Breast epithelium (tissue), 4 donors: ENCODE measurements at places on chromosomes 16 and 17. TPM values are rescaled to one million over a fixed set of nuclear protein-coding genes. Genes with fewer than 3 reads are reported as not detected.

Gene HSF5
- total RNA-seq: under 0.01 TPM

Gene CFAP97D1
- total RNA-seq: not detected

Gene XYLT1
- total RNA-seq: 11.9 TPM

Gene RASD1
- total RNA-seq: 64.0 TPM

Gene NUTF2
- total RNA-seq: 168 TPM

Gene CACNG3
- not detected for total RNA-seq

Gene C16orf46
- total RNA-seq: 3.4 TPM

Gene FZD2
- total RNA-seq: 3.0 TPM

Gene USB1
- total RNA-seq: 37.0 TPM

Gene TSPAN10
- total RNA-seq: 3.5 TPM

Gene NPW
- total RNA-seq: not detected

Gene GCGR
- not detected for total RNA-seq

- DNase-seq: no peak
These were observed 7.4 kb upstream of the IL17C start for GRCh38 chr16:88630941-88631340.

DNA sequence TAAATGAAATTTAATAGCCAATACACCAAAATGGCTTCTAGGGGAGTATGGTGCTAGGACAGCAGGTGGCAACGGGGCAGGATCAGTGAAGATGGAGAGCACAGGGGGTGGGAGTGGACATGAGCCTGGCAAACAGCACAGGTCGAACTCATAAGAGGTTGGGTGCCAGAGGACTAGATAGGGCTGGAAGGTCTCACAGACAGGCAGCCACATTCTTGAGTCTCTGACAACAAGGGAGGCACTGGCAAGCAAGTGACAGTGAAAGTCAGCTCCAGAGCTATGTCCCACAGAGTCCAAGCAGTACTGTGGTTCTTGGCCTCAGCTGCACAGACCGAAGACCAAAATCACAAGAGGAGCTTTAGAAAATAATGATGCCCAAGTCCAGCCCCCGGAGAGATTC lies 61.2 kb downstream of the USP31 start:
- no peak for DNase-seq

- DNase-seq: no peak
These were observed 5.7 kb upstream of the HID1 start for GRCh38 chr17:74978240-74978639.

- DNase-seq: no peak
These were observed 435 bp downstream of the RAB40C start for GRCh38 chr16:590188-590814.

GRCh38 chr17:65433157-65433556 lies 128.3 kb downstream of the AXIN2 start:
- DNase-seq: no peak

DNA sequence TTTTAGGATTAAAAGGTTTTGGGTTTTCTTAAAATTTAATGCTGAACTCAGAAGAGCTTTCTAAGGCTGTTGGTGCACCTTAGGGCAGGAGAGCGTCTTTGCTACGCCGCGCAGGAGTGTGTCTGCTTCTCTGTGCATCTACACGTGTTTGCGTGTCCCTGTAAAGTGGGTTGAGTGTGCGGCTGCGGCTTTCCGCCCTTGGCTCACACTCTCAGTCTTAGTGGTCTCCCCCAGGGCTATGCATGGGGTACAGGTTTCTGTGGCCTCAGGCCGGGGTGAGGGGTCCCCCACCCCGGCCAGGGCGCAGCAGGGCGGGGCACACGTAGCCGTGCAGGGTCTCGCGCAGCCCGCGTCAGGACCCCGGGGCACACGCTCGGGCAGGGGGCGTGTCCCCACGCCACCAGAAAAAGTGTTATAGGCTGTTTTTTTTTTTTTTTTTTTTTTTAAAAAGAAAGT lies 727 bp upstream of the TENT4B start:
- DNase-seq: peak; percentile 55

DNA sequence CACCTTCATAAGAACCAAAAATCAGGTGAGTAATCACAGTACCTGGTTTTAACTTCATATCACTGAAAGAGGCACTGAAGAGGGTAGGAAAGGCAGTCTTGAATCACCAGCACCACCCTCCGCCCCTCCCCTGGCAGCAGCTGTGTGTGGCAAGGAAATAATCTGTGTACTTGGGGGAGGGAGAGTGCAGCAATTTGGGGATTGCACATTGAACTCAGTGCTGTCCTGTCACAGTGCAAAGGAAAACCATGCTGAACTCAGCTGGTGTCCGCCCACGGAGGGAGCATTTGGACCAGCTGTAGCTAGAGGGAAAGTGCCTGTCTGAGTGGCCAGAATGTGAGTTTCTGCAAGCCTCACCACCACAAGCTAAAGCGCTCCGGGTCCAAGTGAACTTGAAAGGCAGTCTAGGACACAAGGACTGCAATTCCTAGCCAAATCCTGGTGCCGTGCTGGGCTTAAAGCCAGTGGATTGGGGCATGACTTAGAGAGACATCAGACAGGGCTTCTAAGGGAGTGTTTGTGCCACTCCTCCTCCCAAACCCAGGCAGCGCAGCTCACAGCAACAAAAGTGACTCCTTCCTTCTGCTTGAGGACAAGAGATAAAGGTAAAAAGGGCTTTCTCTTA lies 39.7 kb upstream of the ALDH3A1 start:
- DNase-seq: no peak

DNA sequence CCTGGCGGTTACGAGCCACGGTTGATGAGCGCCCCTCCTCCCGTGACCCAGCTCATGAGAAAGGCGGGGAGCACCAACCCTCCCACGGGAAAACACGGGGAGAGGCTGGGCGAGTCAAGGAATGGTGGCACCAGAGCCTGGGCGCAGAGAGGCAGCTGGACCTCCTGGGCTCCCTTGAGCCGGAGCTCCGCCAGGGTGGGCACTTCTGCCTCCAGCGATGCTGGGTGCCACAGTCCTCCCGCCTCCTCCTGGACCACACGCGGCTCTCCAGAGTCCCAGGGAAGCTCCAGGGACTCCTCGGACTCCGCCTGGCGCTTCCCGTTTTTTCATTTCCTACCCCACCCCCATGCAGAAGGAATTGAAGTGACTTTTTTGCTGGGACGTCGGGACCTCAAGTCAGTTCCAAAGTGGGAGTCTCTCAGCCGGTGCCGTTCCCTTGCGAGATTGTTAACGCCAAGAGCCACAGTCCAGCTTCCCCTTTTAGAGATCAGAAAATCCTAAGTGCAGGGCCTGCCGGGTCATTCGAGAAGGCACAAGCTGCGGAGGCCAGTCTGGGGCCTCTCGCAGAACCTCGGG lies 6.6 kb upstream of the CBX8 start:
- no peak for DNase-seq

DNA sequence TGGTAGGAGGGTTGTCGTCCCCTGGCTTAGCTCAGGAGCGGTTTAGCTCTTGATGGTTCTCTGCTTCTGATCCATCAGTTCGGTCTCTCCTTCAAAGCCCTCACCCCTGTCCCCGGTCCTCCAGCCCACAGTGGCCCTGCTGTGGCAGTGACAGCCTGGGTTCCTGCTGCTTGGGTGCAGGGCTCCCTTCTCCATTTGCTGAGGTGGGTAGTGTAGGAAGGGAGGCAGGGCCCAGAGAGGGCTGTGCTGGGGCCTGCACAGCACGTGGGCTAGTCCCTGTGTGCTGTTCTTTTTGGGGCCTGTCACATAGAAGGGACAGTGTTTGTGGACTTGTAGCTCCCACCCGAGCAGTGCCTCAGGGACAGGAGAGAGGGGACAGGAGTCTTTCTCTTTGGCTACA lies 18.3 kb downstream of the TMEM94 start:
- DNase-seq: no peak

DNA sequence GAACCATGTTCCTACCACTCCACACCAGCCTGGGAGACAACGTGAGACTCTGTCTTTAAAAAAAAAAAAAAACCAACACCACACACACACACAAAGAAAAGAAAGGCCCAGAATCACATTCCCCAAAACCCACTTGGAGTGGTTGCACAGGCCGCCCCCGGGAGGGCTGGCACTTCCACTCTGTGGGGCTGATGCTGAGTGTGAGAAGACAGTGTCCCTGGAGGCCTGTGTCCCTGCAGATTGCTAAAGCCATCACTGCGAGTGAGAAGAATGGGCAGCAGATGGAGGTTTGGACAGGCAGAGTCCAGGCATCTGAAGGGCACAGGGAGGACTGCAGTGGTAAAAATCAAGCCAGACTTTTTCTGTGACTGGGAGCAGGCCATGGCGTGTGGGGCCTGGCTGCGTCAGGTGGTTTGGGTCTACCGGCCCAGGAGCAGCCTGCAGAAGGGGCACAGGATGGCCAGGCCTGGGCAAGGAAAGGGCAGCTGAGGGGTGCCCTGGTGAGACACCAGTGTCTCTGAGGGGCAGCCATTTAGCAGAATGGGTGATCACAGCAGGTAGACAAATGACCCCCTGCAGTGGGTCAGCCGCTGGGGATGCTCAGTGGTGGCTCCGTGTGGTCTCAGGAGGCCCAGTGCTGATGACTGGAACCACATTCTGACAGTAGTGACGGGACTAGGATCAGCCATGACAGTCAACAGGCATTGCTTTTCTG lies 13.1 kb downstream of the CTRB2 start:
- DNase-seq: peak; percentile 13

- DNase-seq: no peak
These were observed 26.7 kb upstream of the TEX2 start for GRCh38 chr17:64289741-64290141.

DNA sequence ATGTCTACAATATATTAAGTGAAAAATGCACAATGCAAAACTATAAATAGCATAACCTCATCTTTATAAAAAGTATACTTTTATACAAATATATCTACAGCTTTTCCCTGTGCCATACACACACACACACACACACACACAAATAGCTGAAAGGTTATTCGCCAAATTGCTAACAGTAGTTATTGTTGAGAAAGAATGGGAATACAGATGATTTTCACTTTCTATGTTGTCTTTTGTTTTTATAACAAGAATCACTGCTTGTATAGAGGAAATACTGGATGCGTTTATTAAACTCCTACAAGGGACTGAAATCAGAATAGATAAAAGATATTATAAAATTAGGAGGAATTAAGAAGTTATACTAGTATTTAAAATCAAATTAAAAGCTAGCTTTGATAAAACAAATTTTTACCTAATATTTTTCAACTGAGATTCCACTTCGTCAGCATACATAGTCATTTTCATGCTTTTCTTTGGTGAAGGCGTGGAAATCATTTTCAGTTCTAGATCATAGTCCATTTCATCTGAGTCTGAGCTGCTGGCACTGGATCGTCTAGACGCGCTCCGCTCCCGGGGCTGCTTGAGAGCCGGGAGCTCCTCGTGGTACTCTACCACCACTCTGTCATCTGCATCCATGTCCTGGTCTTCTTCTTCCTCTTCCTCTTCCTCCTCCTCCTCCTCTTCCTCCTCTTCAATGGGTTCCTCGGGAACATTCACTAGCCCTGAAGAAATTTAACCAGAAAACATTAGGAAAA lies 17.0 kb upstream of the ITGAE start:
- DNase-seq: no peak

GRCh38 chr16:17591655-17592405 lies 121.1 kb upstream of the XYLT1 start:
- no peak for DNase-seq

GRCh38 chr17:14201021-14201987 lies 35.4 kb downstream of the CDRT15 start:
- no peak for DNase-seq
